ENCODE measurements at places on chromosomes 16 and 17. TPM values are rescaled to one million over a fixed set of nuclear protein-coding genes. Genes with fewer than 3 reads are reported as not detected.
A peak's percentile ranks its signal among the peaks of the same experiment; 100 is the strongest.

CACNG1 gene
- not detected for total RNA-seq

DNA sequence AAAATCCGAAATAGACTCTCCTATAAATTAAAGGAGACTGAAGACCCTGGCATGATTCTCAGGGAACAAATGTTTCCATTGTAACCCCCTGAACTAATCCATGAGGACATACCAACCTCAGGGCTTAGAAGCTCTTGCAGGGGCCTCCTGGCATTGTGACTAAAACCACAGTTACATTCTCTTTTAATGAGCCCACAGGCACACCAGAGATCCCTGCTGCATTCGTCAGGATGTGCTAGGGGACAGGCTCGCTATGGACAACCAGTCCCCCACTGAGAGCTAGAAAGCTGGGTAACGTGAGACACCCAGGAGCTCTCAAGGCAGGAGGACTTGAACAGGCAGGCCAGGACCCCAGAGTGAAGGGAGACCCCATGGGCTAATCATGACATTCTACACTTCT is 140.6 kb upstream of the TNRC6C start:
- H3K4me3 ChIP-seq = no peak overlapping the region
- peaks cover 17% of the 10 kb centered on the region for H3K4me1 ChIP-seq
- H3K27ac ChIP-seq = no peak overlapping the region
- DNase-seq = peak; percentile 90
- no peaks in the 10 kb centered on the region for H3K27me3 ChIP-seq

DNA sequence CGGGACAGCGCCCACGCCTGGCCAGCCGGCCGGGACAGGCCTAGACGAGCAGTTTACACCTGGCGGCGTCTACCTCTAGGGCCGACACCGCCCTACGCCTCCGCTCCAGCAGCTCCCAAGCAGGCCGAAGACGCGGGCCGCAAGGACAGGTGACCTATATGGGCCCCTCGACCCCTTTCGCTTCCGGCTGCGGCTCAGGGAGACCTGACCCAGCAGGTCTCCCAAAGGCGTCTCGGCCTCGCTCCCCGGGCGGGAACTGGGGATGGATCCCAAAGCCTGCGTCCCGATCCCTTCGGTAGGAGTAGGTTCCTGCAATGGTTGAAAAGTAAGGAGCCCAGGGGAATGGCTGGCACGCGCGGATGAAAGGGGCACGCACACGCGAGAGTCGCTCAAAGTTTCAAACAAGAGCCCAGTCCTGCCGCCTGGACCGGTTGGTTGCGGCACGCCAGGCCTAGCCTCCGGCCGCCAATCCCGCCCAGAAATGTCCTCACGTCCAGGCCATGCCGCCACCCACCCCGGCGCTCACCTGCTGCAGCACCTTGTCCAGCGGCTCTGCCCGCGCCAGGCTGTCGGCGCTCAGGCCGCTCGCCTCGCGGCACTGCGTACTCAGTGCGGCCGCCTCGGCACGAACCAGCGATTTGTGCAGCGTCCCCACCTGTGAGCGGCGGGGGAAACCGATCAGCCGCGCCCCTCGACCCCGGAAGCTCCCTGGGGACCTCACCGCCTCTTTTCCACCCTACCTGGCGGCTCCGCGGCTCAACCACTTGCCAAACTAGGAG is 630 bp downstream of the ESRP2 start:
- H3K27ac ChIP-seq = no peak overlapping the region
- H3K4me1 ChIP-seq = no peaks in the 10 kb centered on the region
- no peaks in the 10 kb centered on the region for H3K27me3 ChIP-seq
- H3K36me3 ChIP-seq = no peaks in the 10 kb centered on the region
- DNase-seq = no peak
- H3K4me3 ChIP-seq = no peak overlapping the region

- H3K36me3 ChIP-seq = no peaks in the 10 kb centered on the region
- no peaks in the 10 kb centered on the region for H3K27me3 ChIP-seq
- H3K4me1 ChIP-seq = peaks cover 36% of the 10 kb centered on the region
- peak overlapping the region; percentile 44 for H3K27ac ChIP-seq
Measured at GRCh38 chr17:15412606-15413005, 54.8 kb downstream of the CDRT4 start.

GRCh38 chr17:2695961-2696760 is 15.4 kb downstream of the CLUH start:
- H3K27me3 ChIP-seq = no peaks in the 10 kb centered on the region
- no peak overlapping the region for H3K4me3 ChIP-seq
- no peak overlapping the region for H3K27ac ChIP-seq
- H3K36me3 ChIP-seq = 0 out of 2 replicates have a peak, but pooled peaks cover 2% of the 10 kb centered on the region
- DNase-seq = no peak

DNA sequence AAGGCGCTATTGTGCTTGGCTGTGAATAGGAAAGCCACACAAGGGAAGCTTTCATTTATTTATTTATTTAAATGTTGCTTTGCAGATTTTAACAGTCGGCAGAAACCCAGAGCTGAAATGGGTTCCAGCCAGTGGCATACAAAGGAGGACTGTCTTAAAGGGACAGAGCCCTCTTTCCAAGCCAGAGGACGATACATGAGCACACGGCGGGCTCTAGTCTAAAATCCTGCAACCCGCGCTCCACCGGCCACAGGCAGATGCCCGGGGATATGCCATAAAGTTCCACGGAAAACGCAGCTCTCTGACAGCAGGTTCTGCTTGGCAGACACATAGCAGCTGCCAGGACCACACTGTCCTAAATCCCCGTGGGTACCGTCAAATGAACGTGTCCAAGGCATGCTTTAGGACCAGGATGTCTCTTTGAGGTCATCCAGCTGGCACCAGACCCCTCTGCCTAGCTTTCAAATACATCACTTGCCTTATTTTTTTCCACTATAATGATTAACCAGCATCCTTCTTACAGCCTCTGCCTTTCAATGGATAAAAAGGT is 64.6 kb downstream of the CYTH1 start:
- H3K4me1 ChIP-seq = peaks cover 46% of the 10 kb centered on the region
- no peaks in the 10 kb centered on the region for H3K27me3 ChIP-seq
- no peaks in the 10 kb centered on the region for H3K36me3 ChIP-seq
- H3K27ac ChIP-seq = peak overlapping the region; percentile 28

Measured in SJCRH30 (cell line).